Mesendoderm (in vitro differentiated cells): ENCODE measurements at places on chromosomes 6 and 20.

DNA sequence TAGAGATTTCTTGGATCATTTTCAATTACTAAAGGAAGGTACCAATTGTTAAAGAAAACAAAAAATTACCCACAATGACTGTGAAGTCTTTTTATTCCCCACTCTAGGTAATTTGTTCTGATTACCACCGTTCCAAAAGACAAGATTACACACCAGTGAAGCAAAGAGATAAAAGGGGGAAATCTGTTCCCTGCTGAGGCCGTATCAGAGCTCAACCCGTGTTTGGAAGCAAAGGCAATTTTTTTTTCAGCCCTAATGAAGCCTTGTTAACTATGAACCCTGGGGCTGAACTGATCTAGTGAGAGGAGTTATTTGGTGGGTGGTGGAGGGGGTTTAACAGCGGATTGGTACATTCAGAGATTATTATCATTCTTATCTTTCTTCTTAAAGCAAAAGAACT lies 128.5 kb downstream of the ALDH8A1 start:
- H3K4me3 ChIP-seq = no peak overlapping the region
- no peaks in the 10 kb centered on the region for H3K36me3 ChIP-seq
- H3K4me1 ChIP-seq = no peaks in the 10 kb centered on the region
- H3K27ac ChIP-seq = no peak overlapping the region
- DNase-seq = peak; percentile 61
- no peaks in the 10 kb centered on the region for H3K27me3 ChIP-seq

DNA sequence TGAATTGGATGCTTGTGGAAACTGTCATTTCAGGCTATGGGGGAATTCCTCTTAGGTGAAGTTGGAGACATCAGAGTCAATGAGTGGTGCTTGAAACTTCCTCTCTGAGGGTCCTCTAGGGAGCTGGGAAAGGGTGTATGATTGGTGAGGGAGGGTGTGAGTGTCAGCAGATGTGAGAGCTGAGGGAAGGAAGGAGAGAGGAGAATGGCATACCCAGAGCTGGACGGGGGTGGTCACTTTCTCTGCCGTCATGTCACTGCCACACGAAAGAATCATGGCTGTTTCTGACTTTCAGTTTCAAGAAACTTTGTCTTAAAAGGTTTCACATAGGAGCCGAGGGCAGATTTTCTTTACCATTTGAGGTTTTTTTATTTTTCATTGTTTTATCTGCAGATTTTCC lies 50.3 kb downstream of the DEK start:
- DNase-seq = no peak
- H3K27me3 ChIP-seq = no peaks in the 10 kb centered on the region
- H3K4me1 ChIP-seq = no peaks in the 10 kb centered on the region

GRCh38 chr6:26033085-26033940 lies 53.9 kb upstream of the HFE start:
- no peaks in the 10 kb centered on the region for H3K27me3 ChIP-seq
- no peaks in the 10 kb centered on the region for H3K36me3 ChIP-seq
- H3K4me3 ChIP-seq = peak overlapping the region; percentile 52

- no peaks in the 10 kb centered on the region for H3K36me3 ChIP-seq
- DNase-seq = no peak
- H3K27ac ChIP-seq = no peak overlapping the region
- H3K4me1 ChIP-seq = no peaks in the 10 kb centered on the region
- no peaks in the 10 kb centered on the region for H3K27me3 ChIP-seq
- no peak overlapping the region for H3K4me3 ChIP-seq
These were observed 14.6 kb upstream of the HLA-F start for GRCh38 chr6:29708432-29709179.

GRCh38 chr6:18262702-18263417 lies 1.5 kb downstream of the DEK start:
- peak overlapping the region; percentile 47 for H3K4me3 ChIP-seq
- H3K4me1 ChIP-seq = peaks cover 5% of the 10 kb centered on the region
- no peak overlapping the region for H3K27ac ChIP-seq
- no peaks in the 10 kb centered on the region for H3K27me3 ChIP-seq
- DNase-seq = peak; percentile 55
